Kidney (tissue), 22 donors: ENCODE measurements at places on chromosomes 12 and 14. TPM values are rescaled to one million over a fixed set of nuclear protein-coding genes. Genes with fewer than 3 reads are reported as not detected.

DNA sequence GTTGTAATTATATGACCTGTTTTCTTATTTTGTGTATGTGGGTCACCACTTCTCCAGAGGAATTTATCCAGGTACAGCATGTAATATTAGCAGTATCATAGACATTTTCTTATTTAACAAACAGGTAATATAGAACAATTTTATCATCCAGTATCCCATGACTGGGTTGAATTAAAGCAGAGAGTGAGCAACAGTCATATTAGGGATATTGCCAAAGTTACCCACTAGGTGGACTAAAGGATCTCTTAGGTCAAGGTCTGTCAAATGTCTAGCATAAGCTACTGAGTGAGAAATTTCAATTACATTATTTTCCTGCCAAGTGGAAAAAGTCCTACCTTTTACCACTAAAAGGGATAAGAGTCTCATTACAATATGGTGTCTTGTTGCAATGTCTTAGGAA, 62.1 kb upstream of the TRIM9 start:
- H3K27ac ChIP-seq, result no peak overlapping the region
- no peaks in the 10 kb centered on the region for H3K4me1 ChIP-seq
- DNase-seq, result no peak
- H3K36me3 ChIP-seq, result no peaks in the 10 kb centered on the region
- no peaks in the 10 kb centered on the region for H3K27me3 ChIP-seq
- no peak overlapping the region for H3K4me3 ChIP-seq

- H3K27me3 ChIP-seq, result no peaks in the 10 kb centered on the region
- no peak for DNase-seq
- H3K4me1 ChIP-seq, result peaks cover 7% of the 10 kb centered on the region
These were observed 15.8 kb downstream of the DIP2B start for GRCh38 chr12:50520416-50521207.

- H3K27ac ChIP-seq, result no peak overlapping the region
- H3K4me1 ChIP-seq, result no peaks in the 10 kb centered on the region
- peaks cover 2% of the 10 kb centered on the region for H3K27me3 ChIP-seq
- DNase-seq, result no peak
These were observed 212.1 kb upstream of the RTL1 start for GRCh38 chr14:101115652-101116051.

DNA sequence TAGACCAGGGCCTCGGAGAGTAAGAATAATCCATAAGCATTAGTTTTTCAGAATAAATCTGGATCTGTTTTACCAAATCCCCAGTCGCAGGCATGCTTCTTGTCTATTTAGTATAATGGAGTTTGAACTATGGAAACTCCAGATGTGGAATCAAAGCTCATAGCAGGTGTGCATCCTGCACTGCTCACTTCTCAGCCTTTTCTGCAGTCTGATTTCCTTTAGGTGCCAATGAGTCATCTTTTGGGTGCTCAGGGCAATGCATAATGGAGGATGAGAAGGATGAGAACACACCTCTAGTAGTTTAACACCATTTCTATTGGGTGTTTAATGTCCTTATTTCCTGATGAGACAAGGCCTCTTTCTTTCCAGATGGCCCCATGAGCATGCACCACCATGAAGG, 961.2 kb downstream of the TMEM121 start:
- no peaks in the 10 kb centered on the region for H3K4me1 ChIP-seq
- H3K4me3 ChIP-seq, result no peak overlapping the region
- H3K27me3 ChIP-seq, result no peaks in the 10 kb centered on the region
- H3K27ac ChIP-seq, result no peak overlapping the region

DNA sequence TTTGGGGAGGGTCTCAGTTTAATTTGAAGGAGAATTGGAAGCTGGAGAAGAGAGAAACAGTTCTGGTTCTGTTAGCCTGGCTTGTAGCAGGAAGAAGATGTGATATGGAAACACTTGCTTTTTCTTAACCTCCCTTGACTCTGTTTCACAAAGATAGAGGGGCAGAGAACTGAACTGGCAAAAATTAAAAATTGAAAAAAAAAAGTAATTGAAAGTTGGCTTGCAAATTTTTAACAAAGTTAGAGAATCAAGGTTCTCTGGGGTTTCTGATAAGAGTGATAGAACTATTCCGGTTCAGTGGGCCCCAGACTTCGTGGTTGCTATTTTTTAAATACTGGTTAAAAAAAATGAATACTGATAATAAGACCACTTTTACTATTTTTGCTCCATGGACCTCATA, 2.8 kb downstream of the CRADD start:
- DNase-seq, result no peak
- no peak overlapping the region for H3K4me3 ChIP-seq

- H3K4me1 ChIP-seq, result no peaks in the 10 kb centered on the region
- H3K27ac ChIP-seq, result no peak overlapping the region
- H3K36me3 ChIP-seq, result no peaks in the 10 kb centered on the region
These were observed 146.8 kb upstream of the RASSF8 start for GRCh38 chr12:25811656-25812126.

DNA sequence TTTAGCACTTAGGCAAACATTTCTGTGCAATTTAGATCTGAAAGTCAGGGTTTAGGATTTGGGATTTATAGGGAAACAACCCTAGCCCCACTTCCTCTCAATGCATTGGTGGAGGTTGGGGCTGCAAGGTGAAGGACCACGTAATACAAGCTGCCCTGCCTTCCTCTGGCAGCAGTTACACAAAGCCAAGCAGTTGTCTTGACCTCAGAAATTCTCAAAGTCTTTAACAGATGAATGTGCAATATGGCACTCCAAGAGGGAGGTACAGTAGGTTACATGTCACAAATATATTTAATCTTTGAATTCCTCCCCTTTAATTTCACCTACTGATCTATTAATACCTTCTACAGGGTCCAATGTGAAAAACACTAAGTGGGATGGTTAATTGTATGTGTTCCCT, 23.9 kb downstream of the IFNG-AS1 start:
- no peak overlapping the region for H3K4me3 ChIP-seq
- no peaks in the 10 kb centered on the region for H3K4me1 ChIP-seq
- no peaks in the 10 kb centered on the region for H3K27me3 ChIP-seq
- no peak for DNase-seq
- H3K36me3 ChIP-seq, result no peaks in the 10 kb centered on the region

DNA sequence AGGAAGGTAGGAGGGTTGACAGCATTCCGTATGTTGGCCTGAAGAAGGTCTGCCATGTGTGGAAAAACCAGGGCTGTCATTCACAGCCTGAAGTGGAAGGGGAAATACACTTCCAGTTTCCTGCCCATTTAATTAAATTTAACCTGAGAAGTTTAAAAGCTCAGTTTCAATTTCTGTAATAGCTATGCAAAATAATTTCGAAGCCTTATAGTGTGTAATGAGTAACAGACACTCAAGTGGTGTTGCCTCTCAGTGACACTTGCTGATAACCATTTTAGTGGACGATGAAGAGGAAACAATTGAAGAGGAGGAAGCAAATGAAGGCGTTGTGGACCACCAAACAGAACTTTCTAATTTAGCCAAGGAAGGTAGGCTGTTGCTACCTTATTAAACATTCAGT, 44.8 kb downstream of the EP400 start:
- H3K4me3 ChIP-seq, result no peak overlapping the region
- H3K27me3 ChIP-seq, result no peaks in the 10 kb centered on the region
- DNase-seq, result no peak
- H3K36me3 ChIP-seq, result peaks cover 36% of the 10 kb centered on the region
- H3K27ac ChIP-seq, result no peak overlapping the region

IFI27L1 gene
- 22.5 TPM for total RNA-seq

TSPAN8 gene
- 77.3 TPM for total RNA-seq

- no peak overlapping the region for H3K4me3 ChIP-seq
- no peak for DNase-seq
- no peaks in the 10 kb centered on the region for H3K36me3 ChIP-seq
- H3K4me1 ChIP-seq, result no peaks in the 10 kb centered on the region
- no peaks in the 10 kb centered on the region for H3K27me3 ChIP-seq
These were observed 23.3 kb downstream of the CLEC1A start for GRCh38 chr12:10075451-10075850.

DNA sequence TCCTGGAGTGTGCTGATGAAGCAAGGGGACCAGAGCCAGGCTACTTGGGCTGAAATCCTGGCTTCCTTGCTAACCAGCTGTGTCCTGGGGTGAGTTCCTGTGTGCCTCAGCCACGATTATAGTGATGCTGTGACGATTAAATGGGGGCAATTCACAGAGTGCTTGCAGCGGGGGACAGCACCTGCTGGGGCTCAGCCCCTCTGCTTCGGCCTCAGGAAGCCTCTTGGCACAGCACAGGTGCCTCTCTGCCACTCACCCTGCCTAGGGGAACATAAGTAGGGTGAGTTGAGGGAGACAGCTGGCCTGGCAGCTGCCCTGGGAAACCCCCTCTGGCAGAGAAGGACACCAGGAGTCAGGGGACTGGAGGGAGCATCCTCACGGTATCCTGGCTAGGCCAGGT, 9.4 kb downstream of the KRT80 start:
- H3K36me3 ChIP-seq, result no peaks in the 10 kb centered on the region
- no peaks in the 10 kb centered on the region for H3K27me3 ChIP-seq
- H3K4me1 ChIP-seq, result no peaks in the 10 kb centered on the region
- no peak for DNase-seq
- H3K4me3 ChIP-seq, result no peak overlapping the region
- H3K27ac ChIP-seq, result no peak overlapping the region

DNA sequence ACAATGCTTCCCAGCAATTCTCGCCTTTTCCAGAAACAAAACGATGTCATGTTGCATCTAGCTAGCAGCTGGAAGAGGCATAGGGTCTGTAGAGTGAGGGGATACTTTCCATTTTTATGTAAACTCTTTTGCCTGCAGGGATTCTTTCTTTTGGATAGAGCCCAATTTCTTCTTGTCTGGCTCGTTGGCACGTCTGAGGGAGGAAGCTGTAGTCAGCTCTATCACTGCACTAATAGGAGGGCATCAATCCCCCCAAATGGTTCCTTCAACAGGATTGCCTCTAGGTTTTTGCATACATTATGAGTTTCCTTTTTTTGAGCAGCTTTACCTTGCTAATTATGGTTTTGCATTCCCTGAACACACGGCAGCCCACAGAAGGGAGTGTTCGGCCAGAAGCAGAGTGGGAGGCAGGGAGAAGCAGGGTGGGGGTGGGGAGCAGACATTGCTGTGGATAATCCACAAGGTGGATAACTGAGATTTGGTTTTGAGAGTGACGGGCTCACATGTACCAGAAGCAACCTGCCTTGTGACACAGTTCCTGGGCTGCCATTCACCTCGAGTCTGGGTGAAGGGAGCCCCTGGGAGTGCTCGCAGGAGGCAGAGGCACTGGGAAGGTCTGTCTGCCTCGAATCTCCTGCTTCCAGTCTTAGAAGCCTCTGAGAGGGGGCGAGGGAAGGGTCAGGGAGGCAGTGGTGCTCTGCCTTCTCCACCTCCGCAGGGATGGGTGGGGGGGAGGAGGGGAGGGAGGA, 24.5 kb downstream of the LRTM2 start:
- no peaks in the 10 kb centered on the region for H3K27me3 ChIP-seq
- H3K36me3 ChIP-seq, result no peaks in the 10 kb centered on the region
- H3K4me3 ChIP-seq, result no peak overlapping the region
- H3K4me1 ChIP-seq, result no peaks in the 10 kb centered on the region
- DNase-seq, result no peak

- H3K27me3 ChIP-seq, result no peaks in the 10 kb centered on the region
- no peaks in the 10 kb centered on the region for H3K36me3 ChIP-seq
- no peak for DNase-seq
- H3K4me3 ChIP-seq, result no peak overlapping the region
These were observed 141.6 kb upstream of the MAX start for GRCh38 chr14:65243766-65244442.

- H3K27me3 ChIP-seq, result no peaks in the 10 kb centered on the region
- no peak overlapping the region for H3K4me3 ChIP-seq
- H3K4me1 ChIP-seq, result peaks cover 18% of the 10 kb centered on the region
- peaks cover 28% of the 10 kb centered on the region for H3K36me3 ChIP-seq
These were observed 15.1 kb downstream of the APPL2 start for GRCh38 chr12:105220929-105221290.

DNA sequence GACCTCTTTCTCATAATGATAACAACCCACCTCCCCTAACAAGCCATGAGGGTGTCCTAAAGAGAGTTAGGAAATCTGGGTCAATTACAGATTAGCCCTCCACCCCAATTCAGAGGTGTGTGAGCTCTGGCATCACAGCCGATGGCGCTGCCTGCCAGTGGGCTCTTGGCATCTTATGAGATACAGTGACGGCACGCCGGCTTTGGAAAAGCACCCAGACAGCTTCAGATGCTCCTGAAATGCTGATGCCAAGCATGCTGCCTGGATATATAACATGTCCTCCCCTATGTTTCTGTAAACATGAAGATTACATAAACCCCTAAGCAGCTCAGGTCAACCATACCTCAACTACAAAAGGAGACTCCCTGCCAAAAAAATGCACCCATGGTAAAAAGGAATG, 152.6 kb downstream of the TTC7B start:
- no peaks in the 10 kb centered on the region for H3K4me1 ChIP-seq
- H3K27me3 ChIP-seq, result no peaks in the 10 kb centered on the region
- DNase-seq, result no peak

GRCh38 chr14:94088516-94088915, 7.4 kb downstream of the IFI27L1 start:
- no peaks in the 10 kb centered on the region for H3K36me3 ChIP-seq
- no peaks in the 10 kb centered on the region for H3K4me1 ChIP-seq
- H3K4me3 ChIP-seq, result no peak overlapping the region
- no peak for DNase-seq
- no peak overlapping the region for H3K27ac ChIP-seq

DNA sequence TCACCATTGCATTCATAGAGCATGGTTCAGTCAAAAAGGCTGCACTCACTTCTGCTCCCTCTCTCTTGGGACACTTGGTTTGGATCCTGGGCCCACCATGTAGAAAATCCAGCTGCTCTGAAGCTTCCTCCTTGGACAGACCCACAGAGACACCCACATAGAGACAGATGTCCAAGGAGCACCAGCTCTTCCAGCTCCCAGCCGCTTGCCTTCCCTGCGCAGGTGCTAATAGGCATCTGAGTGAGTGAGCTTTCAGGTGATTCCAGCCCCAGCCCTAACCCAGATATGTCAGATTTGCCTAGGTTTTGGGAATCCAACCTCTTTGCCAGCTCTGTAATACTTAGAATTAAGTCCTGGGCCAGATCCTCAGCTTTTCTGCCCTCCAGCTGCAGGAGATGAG, 38.6 kb downstream of the DLK1 start:
- H3K27ac ChIP-seq, result no peak overlapping the region
- no peaks in the 10 kb centered on the region for H3K36me3 ChIP-seq
- no peaks in the 10 kb centered on the region for H3K4me1 ChIP-seq
- DNase-seq, result no peak
- H3K27me3 ChIP-seq, result no peaks in the 10 kb centered on the region

- no peak overlapping the region for H3K27ac ChIP-seq
- no peaks in the 10 kb centered on the region for H3K36me3 ChIP-seq
- H3K27me3 ChIP-seq, result no peaks in the 10 kb centered on the region
- no peak overlapping the region for H3K4me3 ChIP-seq
These were observed 19.0 kb upstream of the SERPINA4 start for GRCh38 chr14:94542111-94542810.

NR4A1 gene
- total RNA-seq, result 37.2 TPM
